ENCODE measurements at places on chromosomes 5 and 9.

- no peak overlapping the region for H3K27ac ChIP-seq
- H3K36me3 ChIP-seq: no peaks in the 10 kb centered on the region
- DNase-seq: no peak
- no peaks in the 10 kb centered on the region for H3K27me3 ChIP-seq
Observed at GRCh38 chr5:139689631-139690063, 41.5 kb downstream of the CXXC5 start.

- no peaks in the 10 kb centered on the region for H3K36me3 ChIP-seq
- H3K27ac ChIP-seq: no peak overlapping the region
- no peak for DNase-seq
- no peaks in the 10 kb centered on the region for H3K4me1 ChIP-seq
- peaks cover 6% of the 10 kb centered on the region for H3K27me3 ChIP-seq
Observed at GRCh38 chr9:19781240-19781639, 7.6 kb downstream of the SLC24A2 start.

GRCh38 chr5:108345541-108346171 lies 36.2 kb downstream of the FBXL17 start:
- H3K36me3 ChIP-seq: peaks cover 2% of the 10 kb centered on the region
- H3K27me3 ChIP-seq: no peaks in the 10 kb centered on the region
- peaks cover 11% of the 10 kb centered on the region for H3K4me1 ChIP-seq
- DNase-seq: no peak

DNA sequence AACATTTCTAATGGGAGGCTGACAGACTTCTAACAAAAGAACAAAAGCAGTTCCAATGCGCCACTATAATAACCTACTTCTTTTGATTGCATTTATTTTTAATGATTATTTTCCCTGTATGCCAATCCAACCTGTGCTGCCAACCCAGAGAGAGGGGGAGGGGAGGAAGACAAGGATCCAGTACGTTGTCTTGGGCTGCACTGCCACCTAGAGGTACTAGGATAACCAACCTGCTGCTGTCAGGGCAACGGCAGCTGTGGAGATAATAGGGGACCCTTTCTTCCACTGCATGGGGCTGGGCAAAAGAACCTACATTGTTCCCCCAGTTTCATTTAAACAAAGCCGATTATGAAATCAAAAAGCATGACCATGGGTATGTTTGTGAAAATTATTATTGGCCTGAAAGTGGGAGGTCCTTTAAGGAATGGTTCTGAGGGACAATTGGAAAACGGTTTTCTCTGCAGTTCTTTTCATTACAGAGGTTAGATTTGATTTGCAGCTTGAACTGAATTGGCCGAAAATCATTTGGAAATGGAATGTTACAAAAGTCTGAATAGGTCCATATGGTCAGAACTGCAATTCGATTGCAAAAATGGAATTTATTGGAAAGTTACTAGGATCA lies 101.3 kb downstream of the RASEF start:
- H3K36me3 ChIP-seq: no peaks in the 10 kb centered on the region
- no peak for DNase-seq
- no peak overlapping the region for H3K27ac ChIP-seq
- no peaks in the 10 kb centered on the region for H3K4me1 ChIP-seq

GRCh38 chr9:105257809-105258208 lies 13.4 kb downstream of the SLC44A1 start:
- no peak for DNase-seq
- no peaks in the 10 kb centered on the region for H3K36me3 ChIP-seq
- H3K4me3 ChIP-seq: no peak overlapping the region
- no peak overlapping the region for H3K27ac ChIP-seq

- H3K4me3 ChIP-seq: no peak overlapping the region
- no peak for DNase-seq
- no peaks in the 10 kb centered on the region for H3K27me3 ChIP-seq
- no peak overlapping the region for H3K27ac ChIP-seq
Observed at GRCh38 chr9:73565026-73565425, 413.4 kb downstream of the ANXA1 start.

GRCh38 chr5:90434116-90434714 lies 24.7 kb upstream of the CETN3 start:
- H3K36me3 ChIP-seq: no peaks in the 10 kb centered on the region
- no peaks in the 10 kb centered on the region for H3K4me1 ChIP-seq
- H3K27ac ChIP-seq: no peak overlapping the region
- no peaks in the 10 kb centered on the region for H3K27me3 ChIP-seq
- peak; percentile 27 for DNase-seq
- H3K4me3 ChIP-seq: no peak overlapping the region

DNA sequence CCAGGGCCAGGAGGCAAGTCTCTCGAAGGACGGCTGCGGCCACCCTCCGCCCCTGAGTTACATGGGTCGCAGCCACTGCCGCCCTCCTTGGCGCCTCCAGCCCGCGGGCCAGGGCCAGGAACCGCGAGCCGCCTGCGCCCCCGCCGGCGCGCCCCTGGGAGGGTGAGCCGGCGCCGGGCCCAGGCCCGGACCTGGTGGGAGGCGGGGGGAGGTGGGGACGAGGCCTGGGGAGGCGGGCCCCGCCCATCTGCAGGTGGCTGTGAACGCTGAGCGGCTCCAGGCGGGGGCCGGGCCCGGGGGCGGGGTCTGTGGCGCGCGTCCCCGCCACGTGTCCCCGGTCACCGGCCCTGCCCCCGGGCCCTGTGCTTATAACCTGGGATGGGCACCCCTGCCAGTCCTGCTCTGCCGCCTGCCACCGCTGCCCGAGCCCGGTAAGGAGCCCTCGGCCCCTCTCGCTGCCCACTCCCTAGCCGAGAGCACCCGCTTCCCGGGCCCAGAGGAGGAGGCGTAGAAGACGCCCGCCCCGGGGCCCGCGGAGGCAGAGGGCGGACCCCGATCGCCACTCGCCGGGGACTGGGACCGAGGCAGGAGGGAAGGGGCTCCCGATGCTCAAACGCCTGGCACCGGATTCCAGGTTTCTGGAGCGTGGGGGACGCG lies at the start of gene ASS1:
TSS of gene ASS1 (plus strand) at position 397 of the 657 bp plus-strand sequence. CDS start 7,268 bp downstream, outside the sequence.
- H3K36me3 ChIP-seq: peaks cover 2% of the 10 kb centered on the region
- no peak for DNase-seq
- no peaks in the 10 kb centered on the region for H3K4me1 ChIP-seq
- peak within 1 kb of the TSS; percentile 65 for H3K4me3 ChIP-seq
